ENCODE measurements at places on chromosomes 16 and 17. TPM values are rescaled to one million over a fixed set of nuclear protein-coding genes. Genes with fewer than 3 reads are reported as not detected.

DNA sequence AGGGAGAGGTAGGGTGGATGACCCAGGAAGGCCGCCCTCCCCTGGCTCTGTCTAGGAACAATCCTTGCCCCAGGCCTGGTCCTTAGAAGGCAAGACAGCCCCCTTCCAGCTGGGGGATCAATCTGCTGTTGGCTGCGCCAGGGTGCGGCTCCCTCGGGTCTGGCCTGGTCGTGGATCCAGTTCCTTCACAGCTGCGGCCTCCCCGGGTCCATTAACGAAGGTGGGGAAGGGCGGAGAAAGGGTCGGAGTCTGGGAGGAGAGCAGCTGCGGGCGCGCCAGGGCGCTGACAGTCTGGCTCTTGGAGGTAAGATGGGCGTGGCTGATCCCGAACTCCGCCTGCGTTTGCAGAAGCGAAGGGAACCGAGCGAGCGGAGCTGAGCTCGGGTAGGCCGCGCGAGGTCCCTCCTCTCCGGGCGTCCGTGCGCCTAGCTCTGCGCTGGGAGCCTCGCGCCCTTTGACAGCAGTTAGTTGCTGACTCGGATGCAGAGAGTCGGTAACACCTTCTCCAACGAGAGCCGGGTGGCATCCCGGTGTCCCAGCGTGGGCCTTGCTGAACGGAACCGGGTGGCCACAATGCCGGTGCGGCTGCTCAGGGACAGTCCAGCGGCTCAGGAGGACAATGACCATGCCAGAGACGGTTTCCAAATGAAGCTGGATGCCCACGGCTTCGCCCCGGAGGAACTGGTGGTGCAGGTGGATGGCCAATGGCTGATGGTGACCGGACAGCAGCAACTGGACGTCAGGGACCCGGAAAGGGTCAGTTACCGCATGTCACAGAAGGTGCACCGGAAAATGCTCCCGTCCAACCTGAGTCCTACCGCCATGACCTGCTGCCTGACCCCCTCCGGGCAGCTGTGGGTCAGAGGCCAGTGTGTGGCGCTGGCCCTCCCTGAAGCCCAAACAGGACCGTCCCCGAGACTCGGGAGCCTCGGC is at the start of gene HSPB9:
Gene HSPB9, plus strand, starts transcription at position 434 of the 933 bp plus-strand sequence. Its CDS starts 47 bp downstream, at position 481.
- no peak for DNase-seq

GRCh38 chr17:81477173-81477572 is 35.4 kb downstream of the ACTG1 start:
- no peak for DNase-seq

DNA sequence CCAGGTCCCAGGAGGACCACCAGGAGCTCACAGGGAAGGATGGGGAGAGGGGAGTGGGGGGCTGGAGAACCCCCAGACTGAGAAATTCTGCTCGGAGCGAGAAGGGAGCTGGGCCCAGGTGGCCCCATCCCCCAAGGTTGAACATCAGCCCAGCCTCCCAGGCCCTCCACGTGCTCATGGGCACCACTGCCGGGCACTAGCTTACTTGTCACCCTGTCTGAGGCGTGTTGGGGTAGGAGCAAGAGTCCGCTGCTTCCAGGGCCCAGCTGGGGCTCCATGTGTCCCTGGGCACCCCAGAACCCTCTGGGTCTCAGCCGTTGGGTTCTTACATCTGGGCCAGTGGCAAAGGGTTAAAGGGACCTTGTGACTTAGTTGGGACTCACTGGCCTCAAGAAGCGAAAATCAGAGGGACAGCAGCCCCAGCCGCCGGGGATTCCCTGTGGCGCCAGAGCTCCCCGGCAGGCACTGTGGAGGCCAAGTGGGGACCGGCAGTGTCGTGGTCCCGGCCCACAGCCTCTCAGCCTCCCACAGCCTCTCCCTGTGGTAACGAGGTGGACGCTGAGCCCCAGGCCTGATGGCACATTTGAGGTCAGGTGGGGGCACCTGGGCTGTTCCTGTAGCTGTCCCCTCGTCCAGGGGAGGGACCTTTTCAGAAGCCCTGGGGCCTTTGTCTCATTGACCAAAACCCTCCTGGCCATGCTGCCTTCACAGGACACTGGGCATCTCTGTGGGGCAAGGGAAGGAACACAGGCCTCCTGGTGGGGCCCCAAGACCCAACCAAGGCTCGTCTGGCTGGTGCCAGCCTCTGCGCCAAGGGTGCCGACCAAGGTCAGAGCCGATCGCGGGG is 33.7 kb upstream of the CDH15 start:
- DNase-seq = no peak

DNA sequence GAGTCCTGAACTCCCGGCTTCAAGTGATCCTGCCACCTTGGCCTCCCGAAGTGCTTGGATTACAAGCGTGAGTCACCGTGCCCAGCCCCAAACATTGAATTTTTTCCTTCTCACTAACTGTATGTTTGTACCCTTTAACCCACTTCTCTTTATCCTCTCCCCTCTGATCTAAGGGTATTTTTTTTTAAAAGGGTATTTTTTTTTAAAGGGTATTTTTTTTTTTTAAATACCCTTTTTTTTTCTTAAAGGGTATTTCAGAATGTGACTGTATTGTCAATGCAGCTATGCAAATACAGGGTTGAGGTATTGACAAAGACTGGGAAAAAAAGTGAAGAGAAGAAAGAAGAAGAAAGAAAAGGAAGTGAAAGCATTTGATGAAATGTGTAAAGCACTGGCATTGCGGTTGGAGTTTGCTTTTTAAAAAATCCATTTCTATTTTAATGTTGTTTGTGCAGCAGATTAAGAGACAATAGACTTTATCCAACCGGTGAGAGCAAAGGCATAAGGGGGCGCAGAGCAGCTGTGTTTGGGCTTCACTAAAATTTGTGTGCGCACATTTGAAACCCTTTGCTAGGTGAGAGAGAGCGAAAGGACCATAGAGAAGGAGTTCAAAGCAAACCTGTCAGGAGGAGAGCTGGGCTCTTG is 42.4 kb downstream of the SYT17 start:
- no peak for DNase-seq

The SOX8 gene
- polyA plus RNA-seq = 5.7 TPM

The VASN gene
- 74.1 TPM for polyA plus RNA-seq

Data from right renal pelvis (tissue), 4 donors.